ENCODE measurements at places on chromosomes 12 and 14.

DNA sequence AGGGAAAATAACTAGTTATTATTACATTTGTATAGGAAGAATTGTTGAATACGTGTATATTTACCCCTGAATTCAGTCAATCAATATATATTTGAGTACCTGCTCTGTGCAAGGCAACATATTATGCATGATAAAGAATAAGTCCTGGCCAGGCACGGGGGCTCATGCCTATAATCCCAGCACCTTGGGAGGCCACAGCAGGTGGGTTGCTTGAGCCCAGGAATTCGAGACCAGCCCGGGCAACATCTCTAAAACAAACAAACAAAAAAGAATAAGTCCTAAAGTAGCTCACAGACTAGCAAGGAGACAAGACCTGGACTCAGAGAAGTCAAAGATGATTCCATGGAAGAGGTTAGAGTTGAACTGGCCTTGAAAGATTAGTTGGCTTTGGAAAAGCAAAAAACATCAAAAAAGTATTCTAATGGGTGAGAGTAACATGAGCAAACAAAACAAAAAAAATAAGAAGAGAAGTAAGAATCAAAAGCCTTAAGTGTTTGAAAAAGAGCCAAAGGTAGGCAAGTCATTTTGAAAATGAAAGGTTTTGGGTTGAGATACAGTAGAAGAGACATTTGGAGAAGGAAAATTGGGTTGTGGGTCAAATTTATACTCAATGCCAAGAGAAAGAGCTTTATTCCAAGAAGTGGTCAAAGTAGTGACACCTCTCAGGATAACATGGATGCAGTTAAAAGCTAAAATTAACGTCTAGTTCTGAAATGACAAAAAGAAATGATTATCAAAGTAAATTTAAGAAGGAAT lies 115.2 kb upstream of the BCAT1 start:
- DNase-seq, result no peak

DNA sequence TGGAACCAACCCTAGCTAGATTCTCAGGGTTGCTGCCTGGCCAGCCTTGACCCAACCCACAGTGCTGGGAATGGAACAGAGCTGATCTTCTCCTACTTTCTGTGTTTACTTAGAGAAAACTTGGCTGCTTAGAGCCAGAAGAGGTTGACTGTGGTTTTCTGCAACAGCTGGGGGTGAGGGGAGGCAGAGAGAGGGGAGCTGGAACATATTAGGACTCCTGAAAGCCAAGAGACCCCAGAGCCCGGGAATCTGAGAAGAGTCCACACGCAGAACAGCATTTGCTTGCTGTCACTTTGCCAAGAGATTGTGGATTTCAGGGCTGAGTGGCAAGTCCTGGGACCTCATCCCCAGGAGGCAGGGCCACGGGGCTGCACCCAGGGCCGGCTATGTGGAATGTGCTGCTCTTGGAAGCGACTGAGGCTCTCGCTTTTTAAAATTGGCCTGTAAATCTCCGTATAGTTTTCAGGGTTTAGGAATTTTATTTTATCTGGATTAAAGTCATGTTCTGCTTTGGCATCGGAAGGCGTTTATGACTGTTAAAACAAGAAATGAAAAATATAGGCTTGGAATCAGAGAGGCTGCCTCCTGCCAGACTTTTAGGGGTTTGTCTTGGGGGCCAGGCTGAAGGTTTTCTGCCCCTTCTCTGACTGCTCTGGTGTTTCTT lies 22.3 kb upstream of the MED13L start:
- no peak for DNase-seq

- DNase-seq, result no peak
Measured at GRCh38 chr14:100778951-100779690, 46.8 kb upstream of the MEG3 start.

DNA sequence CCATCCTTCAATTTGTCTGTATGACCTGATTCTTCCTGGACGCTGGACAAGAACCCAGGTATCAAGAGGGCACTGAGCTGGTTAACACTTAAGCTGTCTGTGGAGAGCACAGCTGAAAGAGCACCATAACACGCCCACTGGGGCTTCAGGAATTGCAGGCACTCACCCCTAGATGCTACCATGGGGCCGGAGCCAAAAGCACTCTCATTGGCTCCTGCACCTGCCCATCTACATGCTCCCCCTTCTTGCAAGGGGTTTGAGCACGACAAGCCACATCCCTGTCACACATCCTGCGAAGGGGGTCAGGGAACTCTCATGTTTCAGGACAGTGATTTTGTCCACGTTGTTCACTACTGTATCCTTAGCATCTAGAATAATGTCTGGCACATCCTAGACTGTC lies 35.1 kb upstream of the TBC1D15 start:
- DNase-seq, result no peak

DNA sequence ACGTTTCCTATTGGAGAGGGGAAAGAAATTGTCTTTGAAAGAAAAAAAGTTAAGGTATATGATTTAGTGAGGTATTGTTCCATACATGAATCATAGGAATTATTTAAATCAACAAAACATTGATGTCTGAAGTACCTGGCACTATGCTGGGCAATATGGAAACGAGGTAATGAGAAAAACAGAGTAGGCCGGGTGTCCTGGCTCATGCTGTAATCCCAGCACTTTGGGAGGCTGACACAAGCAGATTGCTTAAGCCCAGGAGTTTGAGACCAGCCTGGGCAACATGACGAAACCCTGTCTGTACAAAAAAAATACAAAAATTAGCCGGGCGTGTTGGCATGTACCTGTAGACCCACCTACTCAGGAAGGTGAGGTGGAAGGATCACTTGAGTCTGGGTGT lies 45.9 kb downstream of the AEBP2 start:
- no peak for DNase-seq

GRCh38 chr12:85279449-85280164 lies 413 bp upstream of the ALX1 start:
- DNase-seq, result no peak

DNA sequence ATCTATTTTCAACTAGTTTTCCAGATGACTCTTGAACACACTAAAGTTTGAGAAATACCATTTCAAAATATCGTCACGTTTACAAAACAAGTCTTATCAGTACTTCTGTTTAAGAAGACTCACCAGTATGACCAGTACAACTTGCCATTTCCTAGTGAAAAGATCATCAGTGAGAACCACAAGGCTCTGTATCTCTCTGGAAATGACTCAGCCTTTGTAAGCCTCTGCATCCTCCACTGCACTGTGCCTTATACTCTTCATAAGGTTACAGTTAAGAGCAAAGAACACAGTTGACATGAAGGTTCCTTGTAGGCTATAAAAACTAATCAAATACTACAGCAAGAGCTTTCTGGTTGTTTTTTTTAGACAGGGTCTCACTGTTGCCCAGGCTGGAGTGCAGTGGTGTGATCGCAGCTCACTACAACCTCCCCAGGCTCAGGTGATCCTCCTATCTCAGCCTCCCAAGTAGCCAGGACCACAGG lies 5.7 kb upstream of the VTI1B start:
- DNase-seq, result no peak

DNA sequence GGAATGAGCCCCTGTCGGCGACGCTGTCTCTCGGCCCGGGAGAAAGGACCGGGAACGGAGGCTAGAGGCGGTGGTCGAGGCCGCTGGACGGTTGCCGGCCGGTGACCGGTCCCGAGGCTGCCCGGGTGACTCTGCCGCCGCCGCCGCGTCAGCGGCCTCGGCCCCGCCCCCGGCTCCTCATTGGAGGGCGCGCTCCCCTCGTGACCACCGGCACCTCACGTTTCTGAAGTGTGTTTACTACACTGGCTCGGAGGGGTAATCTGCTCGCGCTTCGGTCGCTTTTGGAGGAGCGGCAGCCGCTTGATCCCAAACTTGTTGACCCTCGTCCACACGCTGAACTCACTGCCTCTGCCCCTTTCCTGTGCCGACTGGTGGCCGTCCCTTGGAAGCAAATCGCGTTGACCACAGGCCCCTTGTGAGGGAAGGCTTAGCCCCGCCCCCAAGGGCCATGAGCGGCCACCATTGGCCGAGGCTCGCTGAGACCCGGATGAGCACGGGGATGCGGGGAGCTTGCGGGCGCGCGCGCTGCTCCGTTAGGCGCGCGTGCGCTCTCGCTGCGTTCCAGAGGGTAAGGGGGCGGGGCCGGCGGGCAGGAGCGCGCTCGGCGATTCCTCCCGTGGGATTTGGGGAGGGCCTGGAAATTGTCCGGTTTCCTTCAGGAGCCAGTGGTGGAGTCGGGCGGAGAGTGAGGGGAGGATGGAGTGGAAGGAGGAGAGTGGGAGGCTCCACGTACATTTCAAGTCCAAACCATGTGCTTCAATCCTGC lies at the start of gene CRY1:
Gene CRY1, minus strand, starts transcription at position 133 of the 766 bp plus-strand sequence. CDS start 588 bp downstream, outside the sequence.
- peak; percentile 84 for DNase-seq

- no peak for DNase-seq
Measured at GRCh38 chr12:112130441-112130998, 5.2 kb downstream of the TRAFD1 start.

- no peak for DNase-seq
Measured at GRCh38 chr12:70507442-70507841, 129.8 kb downstream of the PTPRB start.

DNA sequence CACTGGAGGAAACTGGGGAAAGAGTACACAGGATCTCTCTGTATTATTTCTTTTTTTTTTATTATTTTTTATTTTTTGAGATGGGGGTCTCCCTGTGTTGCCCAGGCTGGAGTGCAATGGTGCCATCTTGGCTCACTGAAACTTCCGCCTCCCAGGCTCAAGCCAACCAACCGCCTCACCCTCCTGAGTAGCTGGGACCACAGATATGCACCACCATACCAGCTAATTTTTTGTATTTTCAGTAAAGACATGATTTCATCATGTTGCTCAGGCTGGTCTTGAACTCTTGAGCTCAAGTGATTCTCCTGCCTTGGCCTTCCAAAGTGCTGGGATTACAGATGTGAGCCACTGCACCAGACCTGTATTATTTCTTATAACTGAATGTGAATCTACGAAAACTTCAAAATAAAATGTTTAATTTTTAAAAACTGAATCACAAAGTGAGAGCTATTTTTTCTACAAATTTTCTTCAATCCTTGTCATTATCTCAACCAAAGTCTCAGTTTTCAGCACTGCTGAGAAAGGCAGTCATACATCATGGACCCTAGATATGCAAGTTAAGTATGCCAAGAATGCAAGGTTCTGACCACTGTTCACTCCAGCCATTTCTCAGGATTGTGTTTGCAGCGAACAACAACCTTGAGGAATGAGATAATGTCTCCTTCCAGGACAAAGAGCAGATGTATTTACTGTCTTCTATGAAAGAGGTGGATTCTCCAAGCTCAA lies 2.4 kb downstream of the EAPP start:
- no peak for DNase-seq

- peak; percentile 18 for DNase-seq
Measured at GRCh38 chr12:219891-220352, 6.0 kb upstream of the SLC6A12 start.

DNA sequence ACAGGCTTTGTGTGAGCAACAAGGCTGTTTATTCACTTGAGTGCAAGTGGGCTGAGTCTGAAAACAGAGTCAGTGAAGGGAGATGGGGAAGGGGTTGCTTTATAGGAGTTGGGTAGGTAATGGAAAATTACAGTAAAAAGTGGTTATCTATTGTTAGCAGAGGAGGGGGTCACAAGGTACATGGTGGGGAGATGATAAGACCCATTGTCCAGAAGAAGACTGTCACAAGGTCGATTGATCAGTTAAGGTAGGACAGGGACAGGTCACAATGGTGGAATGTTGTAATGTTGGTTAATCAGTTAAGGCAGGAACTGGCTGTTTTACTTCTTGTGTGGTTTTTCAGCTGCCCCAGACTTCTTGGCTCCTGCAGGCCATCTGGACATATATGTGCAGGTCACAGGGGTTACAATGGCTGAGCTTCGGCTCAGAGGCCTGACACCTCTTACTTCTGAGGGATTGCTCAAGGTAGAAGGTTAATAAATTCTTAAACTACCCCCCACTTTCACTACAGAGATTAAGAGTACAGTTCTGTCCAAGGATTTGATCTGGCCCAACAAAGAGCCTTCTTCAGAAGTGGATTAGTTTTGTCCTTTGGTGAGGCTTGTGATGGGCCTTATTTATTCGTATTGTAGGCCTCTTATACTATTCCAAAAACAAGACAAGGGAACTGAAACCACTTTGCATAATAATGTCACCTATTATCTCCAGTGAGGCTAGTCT lies 13.8 kb upstream of the DHRS4 start:
- DNase-seq, result no peak

GRCh38 chr14:54652605-54653052 lies 85.7 kb downstream of the SAMD4A start:
- no peak for DNase-seq

- DNase-seq, result no peak
Measured at GRCh38 chr12:52318241-52318990, 2.8 kb downstream of the KRT83 start.

- no peak for DNase-seq
Measured at GRCh38 chr12:75553398-75553797, 42.0 kb upstream of the KRR1 start.

- no peak for DNase-seq
Measured at GRCh38 chr14:34233619-34234018, 228.4 kb downstream of the SPTSSA start.

Data from stimulated activated naive CD4-positive, alpha-beta T cell (primary cell).